ENCODE measurements at places on chromosomes 5 and 9. TPM values are rescaled to one million over a fixed set of nuclear protein-coding genes. Genes with fewer than 3 reads are reported as not detected.
A peak's percentile ranks its signal among the peaks of the same experiment; 100 is the strongest.

Gene ENDOG
- polyA plus RNA-seq: 5.0 TPM

Gene ASPN
- polyA plus RNA-seq: not detected

Gene CTSV
- polyA plus RNA-seq: 0.19 TPM

Gene RANBP17
- not detected for polyA plus RNA-seq

Gene MAMDC2
- not detected for polyA plus RNA-seq

Gene MINAR2
- not detected for polyA plus RNA-seq

Gene CD180
- 29.6 TPM for polyA plus RNA-seq

DNA sequence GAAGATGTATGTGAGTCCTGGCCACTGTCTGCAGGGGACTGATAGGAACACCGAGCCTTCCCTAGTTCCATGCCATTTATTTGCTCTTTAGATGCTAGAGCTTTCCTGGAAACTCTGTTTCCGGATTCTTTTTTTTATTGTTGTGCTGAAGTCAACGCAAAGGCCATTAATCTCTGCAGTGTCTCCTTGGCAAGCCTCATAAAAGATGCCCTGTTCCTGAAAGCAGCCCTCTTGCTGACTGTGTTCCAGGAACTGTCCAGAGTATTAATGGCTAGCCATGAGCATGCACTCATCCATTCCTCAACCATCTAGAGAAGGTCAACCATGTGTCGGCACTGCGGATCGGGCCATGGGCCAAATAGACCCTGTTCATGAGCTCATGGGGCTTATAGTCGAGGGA, 42.9 kb upstream of the SMAD5 start:
- H3K27me3 ChIP-seq: peaks cover 18% of the 10 kb centered on the region
- H3K4me3 ChIP-seq: no peak overlapping the region
- no peaks in the 10 kb centered on the region for H3K36me3 ChIP-seq
- H3K27ac ChIP-seq: no peak overlapping the region

- no peaks in the 10 kb centered on the region for H3K4me1 ChIP-seq
- H3K27me3 ChIP-seq: peaks cover 8% of the 10 kb centered on the region
Observed at GRCh38 chr9:19879062-19879461, 90.2 kb upstream of the SLC24A2 start.

DNA sequence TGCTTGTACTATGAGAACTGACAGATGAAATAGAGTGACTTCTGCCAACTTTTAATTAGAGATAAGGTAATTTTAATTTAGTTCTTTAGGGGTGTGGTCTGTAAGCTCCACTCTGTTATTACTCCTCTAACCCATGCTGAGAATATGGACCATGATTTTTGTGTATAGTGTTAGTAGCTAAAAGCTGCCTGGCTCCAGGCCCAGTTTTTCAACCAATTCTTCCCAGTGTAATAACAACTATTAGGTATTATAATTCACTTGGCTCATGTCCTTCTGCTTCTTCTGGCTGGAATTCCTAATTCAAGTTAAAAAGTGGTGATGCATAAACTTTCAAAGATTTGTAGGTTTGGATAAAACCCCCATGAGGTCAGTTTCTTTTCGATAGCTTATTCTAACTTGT, 216.3 kb downstream of the ISL1 start:
- no peak for DNase-seq
- H3K27me3 ChIP-seq: no peaks in the 10 kb centered on the region
- H3K27ac ChIP-seq: no peak overlapping the region
- no peaks in the 10 kb centered on the region for H3K36me3 ChIP-seq

DNA sequence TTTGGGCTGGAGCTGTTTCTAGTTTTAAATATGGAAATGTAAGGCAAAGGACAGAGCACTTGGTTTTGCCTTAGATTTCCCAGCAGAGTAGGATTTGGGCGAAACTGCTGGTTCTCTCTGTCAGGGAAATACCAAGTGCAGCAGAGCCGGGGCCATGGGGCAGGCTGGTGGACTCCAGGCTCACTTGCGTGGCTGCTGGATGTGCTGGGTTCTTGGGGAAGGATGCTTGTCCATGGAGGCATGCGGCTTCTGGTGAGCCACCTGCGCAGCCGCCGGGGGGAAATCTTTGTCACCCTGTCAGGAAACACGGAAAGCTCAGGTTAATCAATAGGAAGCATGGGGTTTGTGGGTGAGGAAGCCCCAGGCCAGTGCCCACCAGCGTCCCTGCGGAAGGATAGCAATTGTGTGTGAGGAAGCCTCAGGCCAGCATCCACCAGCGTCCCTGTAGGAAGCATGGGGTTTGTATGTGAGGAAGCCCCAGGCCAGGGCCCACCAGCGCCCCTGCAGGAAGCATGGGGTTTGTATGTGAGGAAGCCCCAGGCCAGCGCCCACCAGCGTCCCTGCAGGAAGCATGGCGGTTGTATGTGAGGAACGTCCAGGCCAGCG, 80.1 kb downstream of the DAP start:
- DNase-seq: no peak
- no peaks in the 10 kb centered on the region for H3K27me3 ChIP-seq
- no peak overlapping the region for H3K27ac ChIP-seq
- peaks cover 4% of the 10 kb centered on the region for H3K4me1 ChIP-seq
- H3K36me3 ChIP-seq: peaks cover 30% of the 10 kb centered on the region
- H3K4me3 ChIP-seq: no peak overlapping the region

GRCh38 chr5:172854451-172854871, 20.4 kb downstream of the ERGIC1 start:
- no peak for DNase-seq
- no peak overlapping the region for H3K4me3 ChIP-seq
- H3K27ac ChIP-seq: peak overlapping the region; percentile 89
- H3K36me3 ChIP-seq: peaks cover 13% of the 10 kb centered on the region

DNA sequence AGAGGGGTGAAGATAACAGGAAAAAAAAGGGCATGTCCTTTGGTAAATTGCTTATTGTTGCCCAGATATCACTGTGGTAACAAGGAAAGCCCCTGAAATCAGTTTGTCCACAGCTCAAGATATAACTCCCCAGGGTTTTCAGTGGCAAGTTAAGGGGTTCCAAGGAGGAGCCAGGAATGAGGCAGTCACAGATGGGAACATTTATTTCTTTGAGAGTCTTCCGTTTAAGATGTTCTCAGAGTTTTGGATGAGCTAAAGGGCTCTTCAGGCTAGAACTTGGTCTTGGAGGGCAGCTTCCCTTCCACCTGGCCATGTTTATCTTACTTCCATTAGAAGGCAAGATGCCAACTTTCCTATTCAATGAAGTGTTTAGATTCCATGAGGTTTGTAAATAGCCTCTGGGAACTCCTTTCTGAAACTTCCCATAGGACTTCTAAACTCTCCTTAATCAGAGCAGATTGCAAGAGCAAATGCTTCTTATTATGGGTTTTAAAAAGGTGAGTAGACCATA, 277.6 kb upstream of the TNC start:
- no peaks in the 10 kb centered on the region for H3K4me1 ChIP-seq
- H3K36me3 ChIP-seq: no peaks in the 10 kb centered on the region

GRCh38 chr9:131404581-131404980, 10.7 kb downstream of the PRRC2B start:
- no peaks in the 10 kb centered on the region for H3K36me3 ChIP-seq
- no peak for DNase-seq
- peaks cover 83% of the 10 kb centered on the region for H3K4me1 ChIP-seq
- H3K4me3 ChIP-seq: no peak overlapping the region
- no peak overlapping the region for H3K27ac ChIP-seq

- H3K27me3 ChIP-seq: no peaks in the 10 kb centered on the region
- no peak for DNase-seq
- H3K36me3 ChIP-seq: peaks cover 12% of the 10 kb centered on the region
- no peak overlapping the region for H3K27ac ChIP-seq
- H3K4me1 ChIP-seq: peaks cover 11% of the 10 kb centered on the region
Observed at GRCh38 chr5:90410178-90410762, 714 bp upstream of the CETN3 start.

- no peaks in the 10 kb centered on the region for H3K4me1 ChIP-seq
- H3K36me3 ChIP-seq: peaks cover 22% of the 10 kb centered on the region
- DNase-seq: peak; percentile 24
- H3K4me3 ChIP-seq: no peak overlapping the region
Observed at GRCh38 chr5:96997265-96997859, 61.5 kb downstream of the LNPEP start.

- no peak for DNase-seq
- H3K36me3 ChIP-seq: no peaks in the 10 kb centered on the region
- no peak overlapping the region for H3K27ac ChIP-seq
- H3K27me3 ChIP-seq: no peaks in the 10 kb centered on the region
- H3K4me3 ChIP-seq: no peak overlapping the region
Observed at GRCh38 chr9:19728101-19728500, 60.7 kb downstream of the SLC24A2 start.

DNA sequence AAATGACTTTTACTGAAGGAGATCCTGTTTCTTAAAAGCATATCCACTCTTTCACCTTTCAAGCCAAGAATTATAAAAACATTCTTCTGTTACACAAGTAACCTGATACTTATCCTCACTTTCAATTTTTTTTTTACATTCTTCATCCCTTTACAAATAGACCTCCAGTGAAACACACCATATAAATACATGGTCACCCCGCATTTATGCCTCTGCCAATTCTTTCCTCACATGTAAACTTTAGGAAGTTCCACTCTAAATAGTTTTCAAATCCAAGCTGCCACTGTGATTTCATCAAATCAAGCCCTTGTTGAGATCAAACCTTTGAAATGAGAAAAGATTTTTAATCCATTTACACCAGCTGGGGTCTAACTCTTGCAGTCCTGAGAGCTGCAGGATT, 40.0 kb downstream of the GAS1 start:
- H3K4me1 ChIP-seq: no peaks in the 10 kb centered on the region
- no peaks in the 10 kb centered on the region for H3K36me3 ChIP-seq
- H3K27me3 ChIP-seq: peaks cover 16% of the 10 kb centered on the region
- H3K27ac ChIP-seq: no peak overlapping the region

DNA sequence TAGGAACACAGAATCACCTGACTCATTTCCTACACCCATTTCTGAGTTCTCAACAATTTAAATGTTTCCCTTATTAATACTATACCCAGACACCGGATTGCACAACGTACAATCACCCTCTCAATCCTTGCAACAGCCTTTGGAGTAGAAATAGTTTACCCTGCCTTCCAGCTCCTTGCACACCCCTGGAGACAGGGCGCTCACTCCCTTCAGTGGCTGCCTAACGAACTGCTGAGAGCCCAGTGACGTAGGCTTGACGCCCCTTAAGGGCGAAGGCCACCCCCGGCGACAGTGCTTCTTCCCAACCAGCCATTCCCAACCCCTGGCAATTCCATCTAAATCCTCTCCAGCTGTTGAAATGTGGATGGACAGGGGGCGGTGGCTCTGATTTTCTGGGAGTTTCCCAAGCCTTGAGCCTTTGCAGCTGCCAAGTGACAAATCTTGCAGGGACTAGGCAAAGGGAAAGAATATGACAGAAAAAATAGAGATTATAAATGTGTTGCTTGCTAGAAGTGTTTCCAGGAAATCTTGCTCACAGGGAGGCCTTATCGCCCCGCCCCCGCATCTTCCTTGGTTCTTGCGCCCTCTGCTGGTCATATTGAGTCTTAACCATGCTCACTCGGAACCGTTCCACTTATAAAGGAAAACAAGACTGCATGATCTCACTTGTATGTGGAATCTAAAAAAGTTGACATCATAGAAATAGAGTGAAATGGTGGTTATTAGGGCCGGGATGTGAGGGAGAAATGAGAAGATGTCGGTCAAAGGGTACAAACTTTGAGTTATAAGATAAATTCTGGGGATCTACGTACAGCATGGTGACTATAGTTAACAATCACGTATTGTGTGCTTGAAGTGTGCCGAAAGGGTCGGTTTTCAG, 7.6 kb upstream of the BARX1 start:
- H3K36me3 ChIP-seq: no peaks in the 10 kb centered on the region
- H3K27ac ChIP-seq: no peak overlapping the region
- DNase-seq: peak; percentile 68

GRCh38 chr5:179530069-179530998, 20.0 kb upstream of the RUFY1 start:
- peak overlapping the region; percentile 87 for H3K4me3 ChIP-seq
- peak overlapping the region; percentile 76 for H3K27ac ChIP-seq
- H3K4me1 ChIP-seq: peaks cover 20% of the 10 kb centered on the region
- peak; percentile 68 for DNase-seq

- H3K4me3 ChIP-seq: no peak overlapping the region
- no peaks in the 10 kb centered on the region for H3K27me3 ChIP-seq
- H3K27ac ChIP-seq: no peak overlapping the region
- peaks cover 38% of the 10 kb centered on the region for H3K4me1 ChIP-seq
- no peaks in the 10 kb centered on the region for H3K36me3 ChIP-seq
- no peak for DNase-seq
Observed at GRCh38 chr5:151451626-151452520, 4.5 kb downstream of the SLC36A1 start.

DNA sequence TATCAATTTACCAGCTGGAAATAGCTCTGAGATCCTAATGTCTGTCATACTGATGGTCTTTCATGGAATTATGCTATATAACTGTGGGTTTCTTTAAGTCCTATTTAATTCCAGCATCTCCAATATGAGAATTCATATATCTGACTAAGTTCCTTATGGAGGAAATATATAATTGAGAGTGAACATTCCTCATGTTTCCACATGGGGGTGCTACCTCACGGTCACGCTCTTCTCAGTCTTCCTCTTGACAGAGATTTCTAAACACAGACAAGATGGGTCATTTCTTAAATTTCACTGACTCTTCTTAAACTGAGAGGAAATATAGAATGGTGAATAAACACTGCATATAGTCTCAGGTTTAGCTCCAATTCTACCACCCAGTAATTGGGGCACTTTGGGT, 212.1 kb downstream of the SLF1 start:
- H3K4me3 ChIP-seq: no peak overlapping the region
- no peaks in the 10 kb centered on the region for H3K27me3 ChIP-seq
- DNase-seq: no peak
- no peak overlapping the region for H3K27ac ChIP-seq
- no peaks in the 10 kb centered on the region for H3K4me1 ChIP-seq

DNA sequence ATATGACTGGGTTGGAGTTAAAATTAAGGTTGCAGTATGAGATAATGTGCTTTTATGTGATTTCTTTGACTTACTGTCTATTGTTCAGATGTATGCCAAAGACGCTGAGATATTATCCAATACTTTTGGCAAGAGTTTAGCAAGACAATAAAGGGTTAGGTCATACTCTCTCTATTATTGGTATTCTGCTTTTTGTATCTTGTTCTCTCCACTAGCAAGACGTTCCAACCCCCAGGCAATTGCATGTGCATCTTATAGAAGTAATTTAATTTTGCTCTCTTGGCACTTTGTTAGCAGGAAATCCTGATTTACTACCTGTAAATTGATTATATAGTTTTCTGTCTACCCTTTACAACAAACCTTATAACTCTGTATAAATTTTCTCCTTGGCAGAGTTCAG, 1093.6 kb downstream of the CDH9 start:
- H3K27ac ChIP-seq: no peak overlapping the region
- H3K4me1 ChIP-seq: no peaks in the 10 kb centered on the region
- no peaks in the 10 kb centered on the region for H3K36me3 ChIP-seq
- no peak overlapping the region for H3K4me3 ChIP-seq

DNA sequence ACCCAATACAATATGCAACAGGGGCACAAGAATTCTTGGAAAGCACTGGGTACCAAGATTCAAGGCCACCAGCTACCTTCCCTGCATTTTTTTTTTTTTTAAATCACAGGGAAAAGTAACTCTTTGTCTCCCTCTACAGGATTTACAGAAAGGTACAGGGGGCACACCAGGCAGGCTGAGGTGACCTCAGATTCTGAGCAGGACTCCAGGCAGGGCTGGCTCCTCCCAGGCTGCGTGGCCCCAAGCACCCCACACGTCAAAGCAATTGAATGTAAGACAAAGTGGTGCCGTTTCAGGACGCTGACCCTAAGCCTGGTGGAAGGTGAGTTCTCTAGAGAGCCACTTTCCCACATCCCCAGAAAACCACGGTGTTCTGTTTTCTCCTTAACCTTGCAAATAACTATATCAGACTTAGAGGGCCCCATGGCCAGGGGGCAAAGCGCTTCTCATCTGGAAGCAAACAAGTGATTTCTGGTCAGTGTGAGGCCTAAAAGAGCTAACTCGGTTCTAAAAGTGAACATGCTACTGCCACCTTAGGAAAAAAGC, 222.6 kb downstream of the ROR2 start:
- H3K36me3 ChIP-seq: no peaks in the 10 kb centered on the region
- peaks cover 11% of the 10 kb centered on the region for H3K27me3 ChIP-seq
- no peak overlapping the region for H3K4me3 ChIP-seq
- peak; percentile 25 for DNase-seq
- no peaks in the 10 kb centered on the region for H3K4me1 ChIP-seq
